CD4-positive, alpha-beta T cell treated with Interleukin-17A for 4 hours (primary cell): ENCODE measurements at places on chromosomes 1 and 21.

- DNase-seq: peak; percentile 31
Observed at GRCh38 chr1:9315411-9316079, 22.9 kb downstream of the SPSB1 start.

- DNase-seq: no peak
Observed at GRCh38 chr1:201262963-201263608, 20.2 kb upstream of the PKP1 start.

GRCh38 chr1:93878501-93878888, 511 bp downstream of the DNTTIP2 start:
- DNase-seq: peak; percentile 69

- peak; percentile 77 for DNase-seq
Observed at GRCh38 chr1:175192630-175193526, at the start of gene KIAA0040. KIAA0040 (minus strand) TSS chr1:175192776; CDS start chr1:175161013, 31,763 bp downstream.

DNA sequence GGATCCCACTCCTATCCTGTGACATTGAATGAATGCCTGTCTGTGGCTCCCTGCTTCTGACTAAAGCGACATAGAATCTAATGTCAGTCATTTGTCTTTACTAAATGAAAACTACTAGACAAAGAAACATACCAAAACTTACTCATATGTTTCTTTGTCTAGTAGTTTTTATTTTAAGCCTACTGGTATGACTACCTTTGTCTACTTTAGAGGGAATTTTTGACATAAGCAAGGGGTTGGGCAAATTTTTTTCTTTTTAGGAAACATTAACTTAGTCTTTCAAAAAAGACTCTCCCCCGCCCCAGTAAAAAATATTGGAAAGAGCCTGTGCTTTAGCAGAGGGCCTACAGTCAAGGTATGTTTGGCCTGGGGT, 4.9 kb downstream of the NEK7 start:
- no peak for DNase-seq

DNA sequence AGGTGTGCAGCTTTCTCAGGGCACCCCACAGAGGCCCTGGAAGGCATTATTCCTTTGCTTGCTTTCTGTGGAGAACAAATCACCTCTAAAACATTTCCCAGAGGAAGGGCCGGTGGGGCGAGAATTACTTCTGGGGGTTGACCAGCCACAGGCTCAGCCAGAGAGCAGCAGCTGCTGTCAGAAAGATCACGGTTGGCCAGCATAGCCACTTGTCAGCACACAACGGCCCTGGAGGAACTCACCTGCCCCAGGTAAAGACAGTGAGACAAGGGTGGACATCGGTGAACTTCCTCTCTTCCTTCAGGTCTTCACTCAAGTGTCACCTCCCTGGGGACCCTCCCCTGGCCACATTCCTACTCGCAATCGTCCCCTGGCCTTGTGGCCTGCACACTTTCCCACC, 69.5 kb upstream of the CLDN14 start:
- DNase-seq: no peak

DNA sequence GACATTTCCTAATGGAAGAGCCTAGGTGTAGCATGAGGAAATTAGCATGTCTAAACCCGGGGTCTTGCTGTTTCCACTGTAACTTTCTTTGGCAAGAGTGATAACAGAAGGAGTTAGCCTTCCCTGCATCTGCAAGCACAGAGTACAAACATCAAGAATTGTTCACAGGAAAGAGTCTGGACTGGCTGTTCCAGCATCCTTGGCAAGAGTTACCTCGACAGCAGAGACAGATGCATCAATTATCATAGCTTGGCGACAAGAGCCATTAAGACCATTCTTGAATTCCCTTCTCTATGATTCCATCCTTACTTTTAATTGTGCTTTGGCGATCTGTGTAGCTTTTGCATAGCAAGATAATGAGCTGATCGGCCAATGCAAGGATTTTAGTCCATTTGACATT, 82.8 kb upstream of the RALGPS2 start:
- DNase-seq: no peak

GRCh38 chr21:32135401-32136363, 143.2 kb downstream of the MIS18A start:
- DNase-seq: no peak

DNA sequence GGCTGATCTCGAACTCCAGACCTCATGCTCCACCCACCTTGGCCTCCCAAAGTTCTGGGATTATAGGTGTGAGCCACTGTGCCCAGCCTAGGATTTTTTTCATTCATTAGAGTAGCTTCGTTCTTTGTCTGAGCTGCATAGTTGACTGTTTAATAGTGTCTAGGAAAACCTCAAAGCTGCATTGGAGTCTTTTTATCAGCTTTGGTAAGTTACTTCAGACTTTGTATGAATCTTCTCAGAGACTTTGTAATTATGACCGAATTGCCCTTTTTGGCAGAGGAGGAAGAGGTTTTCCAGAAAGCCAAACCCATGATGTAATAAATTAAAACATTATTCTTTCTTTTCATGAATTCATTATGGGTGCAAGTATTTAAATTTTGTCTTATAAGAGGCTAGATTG, 5.1 kb downstream of the DNAJB4 start:
- no peak for DNase-seq

DNA sequence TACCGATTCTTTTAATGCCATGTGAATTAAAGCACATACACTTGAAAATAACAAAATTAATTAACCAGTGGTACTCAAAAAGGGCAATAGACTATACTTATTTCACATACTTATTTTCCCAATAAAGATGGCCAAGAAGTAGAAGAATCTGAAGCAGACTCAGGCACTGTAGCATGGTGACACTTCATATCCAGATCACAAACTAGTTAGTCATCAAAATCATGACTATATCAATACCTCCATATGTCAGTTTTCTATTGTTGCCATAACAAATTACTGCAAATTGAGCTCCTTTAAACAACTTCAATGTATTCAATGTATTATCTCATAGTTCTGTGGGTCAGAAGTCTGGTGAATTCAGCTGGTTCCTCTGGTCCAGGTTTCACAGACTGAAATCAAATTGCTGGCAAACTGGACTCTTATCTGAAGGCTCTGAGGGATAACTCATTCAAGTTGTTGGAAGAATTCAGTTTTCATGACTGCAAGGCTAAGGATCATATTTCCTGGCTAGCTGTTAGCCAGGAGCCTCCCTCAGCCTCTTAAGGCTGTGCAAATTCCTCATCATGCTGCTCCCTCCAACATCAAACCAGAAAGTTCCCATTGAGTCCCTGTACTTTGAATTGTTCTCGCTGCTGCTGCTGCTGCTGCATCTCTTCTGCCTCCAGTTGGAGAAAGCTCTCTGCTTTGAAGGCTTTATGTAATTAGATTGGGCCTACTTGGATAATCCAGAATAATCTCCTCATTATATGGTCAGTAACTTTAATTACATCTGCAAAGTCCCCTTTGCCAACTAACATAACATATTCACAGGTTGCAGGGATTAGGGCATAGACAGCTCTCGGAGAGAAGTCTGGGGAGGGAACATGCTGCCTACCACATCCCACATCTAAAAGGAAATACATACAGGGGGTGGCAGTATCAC, 91.5 kb downstream of the MRPL39 start:
- no peak for DNase-seq
